A172 (cell line): ENCODE measurements at places on chromosomes 4 and X. TPM values are rescaled to one million over a fixed set of nuclear protein-coding genes. Genes with fewer than 3 reads are reported as not detected.

GLRB gene
- 8.1 and 9.4 TPM in 2 replicates for total RNA-seq

CLCN4 gene
- 16.8 and 21.9 TPM in 2 replicates for total RNA-seq

- peak; percentile 45 for DNase-seq
Measured at GRCh38 chr4:133130171-133130570, 18.9 kb upstream of the PCDH10 start.

- no peak for DNase-seq
Measured at GRCh38 chr4:78166622-78167021, 109.5 kb downstream of the FRAS1 start.

- DNase-seq, result no peak
Measured at GRCh38 chr4:93403571-93403970, 425.0 kb upstream of the ATOH1 start.

- DNase-seq, result no peak
Measured at GRCh38 chr4:55547918-55548317, 1.2 kb upstream of the CLOCK start.
